ENCODE measurements at places on chromosomes 16 and 17. TPM values are rescaled to one million over a fixed set of nuclear protein-coding genes. Genes with fewer than 3 reads are reported as not detected.

DNA sequence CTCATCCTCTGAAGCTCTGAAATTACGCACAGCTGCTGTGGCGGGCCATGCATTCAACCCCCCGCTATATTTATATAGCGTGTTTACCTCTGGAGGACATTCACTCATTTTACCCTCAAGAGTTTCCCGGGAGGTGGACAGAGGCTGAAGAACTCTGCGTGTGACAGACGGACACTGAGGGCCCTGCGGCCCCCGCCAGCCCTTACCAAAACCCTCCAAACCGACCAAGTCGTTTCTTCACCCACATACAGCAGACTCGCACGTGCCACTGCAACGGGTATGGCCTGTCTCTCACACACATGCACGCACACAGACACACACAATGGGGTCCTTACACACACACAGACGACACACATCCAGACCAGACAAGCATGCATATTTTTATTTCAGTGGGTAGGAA is 216.4 kb upstream of the FOXF1 start:
- no peak for DNase-seq

DNA sequence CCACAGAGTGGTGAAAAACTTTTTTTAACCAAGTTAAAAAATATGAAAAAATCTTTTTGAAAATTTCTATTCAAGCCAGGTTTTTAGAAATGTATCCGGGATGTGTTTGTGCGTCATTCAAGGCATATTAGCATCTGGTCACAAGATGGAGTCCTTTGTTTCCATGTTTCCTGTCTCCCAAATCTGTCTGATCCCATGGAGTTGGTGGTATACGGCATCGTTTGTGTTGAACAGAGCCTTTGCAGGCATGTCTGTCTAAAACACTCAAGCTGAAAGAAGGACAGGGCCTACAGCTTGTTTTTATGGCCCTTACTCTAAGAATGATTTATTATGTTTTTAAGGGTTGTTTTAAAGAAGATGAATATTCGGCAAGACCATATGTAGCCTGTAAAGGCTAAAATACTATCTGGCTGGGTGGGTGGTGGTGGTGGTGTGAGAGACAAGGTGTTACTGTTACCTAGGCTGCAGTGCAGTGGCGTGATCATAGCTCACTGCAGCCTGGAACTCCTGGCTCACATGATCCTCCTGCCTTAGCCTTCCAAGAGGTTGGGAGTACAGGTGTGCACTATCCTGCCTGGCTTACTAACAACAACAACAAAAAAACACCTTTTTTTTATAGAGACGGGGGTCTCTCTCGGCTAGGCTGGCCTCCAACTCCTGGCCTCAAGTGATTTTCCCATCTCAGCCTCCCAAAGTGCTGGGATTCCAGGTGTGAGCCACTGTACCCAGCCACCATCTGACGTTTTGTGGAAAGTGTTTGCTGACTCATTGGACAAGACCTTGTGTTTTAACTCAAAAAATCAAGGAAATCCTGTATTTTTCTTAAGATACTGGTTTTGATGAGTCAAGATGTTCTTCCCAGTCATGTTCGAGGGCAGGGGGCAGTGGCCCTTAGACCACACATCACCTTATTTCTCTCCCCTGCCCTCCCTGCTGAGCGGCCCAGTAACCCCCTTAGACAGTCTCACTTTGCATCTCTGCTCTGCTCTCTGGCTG is 52.2 kb downstream of the NDE1 start:
- peak; percentile 60 for DNase-seq

DNA sequence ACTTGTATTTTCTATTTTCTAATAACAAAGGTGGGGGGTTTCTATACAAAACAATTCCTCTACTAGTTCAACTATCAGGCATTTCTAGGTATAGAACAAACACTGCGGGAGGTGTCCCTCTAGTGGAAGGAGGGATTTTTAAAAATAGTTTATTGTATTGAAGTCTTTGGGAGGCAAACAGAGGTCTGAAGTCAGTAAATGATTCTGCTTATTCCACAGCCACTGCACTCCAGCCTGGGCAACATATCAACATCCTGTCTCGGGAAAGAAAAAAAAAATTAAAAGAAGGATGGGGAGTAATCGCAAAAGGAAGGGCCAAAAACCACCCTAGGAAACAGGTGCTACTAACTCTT is 648 bp upstream of the ERCC4 start:
- DNase-seq: peak; percentile 41

- peak; percentile 75 for DNase-seq
Observed at GRCh38 chr17:71503710-71504465, 616.9 kb upstream of the SOX9 start.

SEC14L1 gene
- total RNA-seq: 32.9 TPM

EVI2A gene
- total RNA-seq: 11.8 TPM

ZNRF1 gene
- 18.0 TPM for total RNA-seq

LRRC75A gene
- 3.1 TPM for total RNA-seq

All from fibroblast of lung (primary cell).